NCI-H187 (cell line): ENCODE measurements at places on chromosomes 6 and 20.

GRCh38 chr6:4973982-4974745 is 29.7 kb downstream of the RPP40 start:
- no peak for DNase-seq

- no peak for DNase-seq
Measured at GRCh38 chr6:20028562-20028961, 183.7 kb downstream of the MBOAT1 start.

DNA sequence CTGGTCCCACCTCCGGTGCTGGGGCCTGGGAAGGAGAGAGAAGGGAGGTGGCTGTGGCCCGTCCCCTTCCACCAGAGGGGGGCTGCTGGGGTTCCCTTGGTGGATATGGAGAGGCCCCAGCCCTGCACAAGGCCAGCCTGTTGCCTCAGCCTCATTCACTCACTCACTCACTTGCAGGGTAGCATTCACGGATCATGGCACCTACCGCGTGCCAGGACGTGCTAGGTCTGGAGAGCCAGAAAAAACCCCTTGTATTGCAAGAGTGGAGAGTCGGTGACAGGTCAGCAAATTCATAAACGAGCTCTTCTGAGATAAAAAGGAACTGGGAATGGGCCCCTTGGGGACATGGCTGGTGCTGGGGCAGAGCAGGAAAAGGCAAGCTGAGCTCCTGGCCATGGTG is 6.4 kb upstream of the ZBTB46 start:
- DNase-seq, result no peak

DNA sequence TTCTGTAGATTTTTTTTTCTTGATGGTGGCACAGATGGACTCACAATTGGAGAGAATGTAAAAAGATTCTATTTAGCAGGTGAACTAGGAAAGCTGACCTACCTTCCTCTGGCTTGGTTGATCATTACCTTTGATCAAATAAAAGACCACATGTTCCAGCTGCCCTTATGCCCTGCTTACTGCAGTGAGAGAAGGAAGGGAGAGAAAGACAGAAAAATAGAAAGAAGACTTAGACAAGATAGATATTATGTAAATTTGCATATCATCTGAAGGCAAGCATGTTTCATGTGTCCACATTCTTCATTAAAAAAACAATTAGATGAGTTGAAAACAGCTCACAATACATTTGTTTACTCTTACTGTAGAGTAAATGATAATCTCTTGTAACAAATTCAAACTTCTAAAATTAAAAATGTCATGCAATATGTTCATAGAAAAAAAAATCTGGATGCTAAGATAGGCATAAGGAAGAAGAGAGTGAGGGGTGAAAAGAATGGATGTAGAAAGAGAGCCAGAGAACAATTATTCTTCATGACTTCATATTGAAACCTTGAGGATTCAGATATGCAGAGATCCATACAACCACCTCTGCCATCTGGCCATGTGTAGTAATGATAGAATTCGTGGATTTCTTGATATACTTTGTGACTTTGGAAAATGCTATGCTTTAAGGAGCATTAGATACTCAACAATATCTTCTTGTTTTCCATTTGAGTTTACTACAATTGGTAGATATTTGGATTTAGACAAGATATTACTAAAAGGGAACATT is 71.7 kb downstream of the RFX6 start:
- no peak for DNase-seq

DNA sequence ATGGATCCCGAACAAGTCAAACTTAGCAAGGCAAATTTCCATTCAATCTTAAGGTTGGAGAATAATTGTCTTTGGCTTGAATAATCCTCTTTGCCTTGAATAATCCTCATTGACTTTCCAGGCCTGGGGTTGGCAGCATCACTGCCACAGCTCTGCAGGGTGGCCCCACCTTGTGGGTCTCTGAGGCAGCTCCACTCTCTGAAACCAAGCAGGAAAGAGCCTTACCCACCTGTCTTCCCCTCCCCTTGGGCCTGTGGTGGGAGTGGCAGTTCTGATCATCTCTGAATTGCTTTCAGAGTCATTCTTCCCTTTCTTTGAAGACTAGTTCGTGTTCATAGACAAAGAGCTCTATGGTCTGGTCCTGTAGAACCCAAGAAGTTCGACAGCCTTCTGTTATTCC is 47.5 kb downstream of the KCNQ5 start:
- DNase-seq, result no peak

DNA sequence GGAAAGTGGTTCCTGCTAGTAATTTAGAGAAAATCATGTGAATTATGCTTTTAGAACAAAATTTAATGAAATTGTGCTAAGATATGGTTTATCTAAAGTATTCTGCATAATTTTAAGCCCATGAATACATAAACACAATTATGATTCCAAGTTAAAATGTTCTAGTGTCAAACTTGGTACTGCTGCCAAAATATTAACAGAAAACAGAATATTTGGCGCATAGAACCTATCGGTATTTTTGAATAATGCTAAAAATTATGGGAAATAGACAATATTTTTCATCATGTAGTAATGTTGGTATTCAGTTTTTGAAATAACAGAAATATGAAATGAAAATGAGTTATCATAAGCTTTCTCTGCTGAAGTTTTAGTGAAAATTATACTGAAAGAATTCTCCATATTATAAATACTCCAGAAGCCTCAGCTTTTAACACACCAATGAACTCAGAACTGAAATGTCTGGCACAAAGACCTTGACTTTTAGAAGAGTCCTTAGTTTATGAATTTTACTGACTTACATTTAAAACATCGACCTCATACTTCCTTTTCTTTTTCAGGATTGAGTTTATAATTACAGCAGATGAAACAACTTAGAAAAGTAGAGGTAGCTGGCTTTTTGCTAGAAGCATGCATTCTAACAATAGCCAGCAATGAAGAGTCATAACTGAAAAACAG is 1192.3 kb upstream of the GJE1 start:
- no peak for DNase-seq

- DNase-seq, result no peak
Measured at GRCh38 chr6:108492131-108492766, 68.5 kb upstream of the FOXO3 start.

DNA sequence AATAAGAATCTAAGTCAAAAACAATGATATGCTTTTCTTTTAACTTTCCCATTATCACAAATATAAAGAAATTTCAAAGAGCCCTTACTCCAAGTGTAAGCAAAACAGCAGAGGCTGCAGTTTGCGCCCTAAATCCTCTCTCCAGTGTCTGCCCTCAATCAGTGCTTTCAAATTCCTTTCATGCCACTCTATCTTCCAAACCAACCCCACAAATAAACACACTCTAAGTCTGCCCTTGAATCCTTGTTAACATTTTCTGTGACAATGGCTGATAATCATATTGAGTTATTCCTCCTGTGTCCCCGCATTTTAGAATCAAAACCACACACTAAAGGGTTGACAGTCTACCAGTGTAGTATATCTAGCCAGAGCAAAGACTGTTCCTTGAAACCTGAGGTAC is 317.9 kb upstream of the MARCKS start:
- DNase-seq, result no peak

- DNase-seq, result no peak
Measured at GRCh38 chr6:82361631-82362030, 2.0 kb upstream of the TPBG start.

- no peak for DNase-seq
Measured at GRCh38 chr6:3885262-3886036, 36.3 kb downstream of the FAM50B start.

GRCh38 chr6:79133173-79133572 is 55.1 kb upstream of the PHIP start:
- no peak for DNase-seq

GRCh38 chr6:73157870-73158269 is 67.4 kb downstream of the KHDC1L start:
- no peak for DNase-seq

DNA sequence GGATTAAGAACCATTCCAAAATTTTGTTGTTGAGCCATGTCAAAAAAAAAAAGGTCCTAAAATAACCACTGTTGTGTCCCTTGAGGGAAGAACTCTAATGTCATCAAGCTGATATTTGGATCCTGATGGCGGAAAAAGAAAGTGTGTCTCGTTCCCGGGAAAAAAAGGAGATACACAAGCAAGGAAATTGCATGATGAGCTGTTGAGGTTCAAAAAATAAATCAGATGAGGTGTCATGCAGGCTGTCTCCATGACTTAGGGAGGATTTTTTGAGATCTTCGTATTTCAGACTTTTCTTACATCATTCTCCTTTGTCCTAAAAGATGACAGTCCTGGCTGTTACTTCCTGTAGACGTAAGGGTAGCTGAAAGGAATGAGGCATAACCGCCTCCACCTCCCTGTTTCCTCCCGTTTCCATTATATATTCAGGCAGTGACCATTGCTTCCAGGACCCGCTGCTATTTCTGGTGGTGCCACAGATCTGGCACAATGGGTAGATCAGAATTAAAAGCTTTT is 117.3 kb upstream of the TNFAIP3 start:
- no peak for DNase-seq

- DNase-seq, result no peak
Measured at GRCh38 chr20:45337367-45338120, 10.7 kb downstream of the SDC4 start.

DNA sequence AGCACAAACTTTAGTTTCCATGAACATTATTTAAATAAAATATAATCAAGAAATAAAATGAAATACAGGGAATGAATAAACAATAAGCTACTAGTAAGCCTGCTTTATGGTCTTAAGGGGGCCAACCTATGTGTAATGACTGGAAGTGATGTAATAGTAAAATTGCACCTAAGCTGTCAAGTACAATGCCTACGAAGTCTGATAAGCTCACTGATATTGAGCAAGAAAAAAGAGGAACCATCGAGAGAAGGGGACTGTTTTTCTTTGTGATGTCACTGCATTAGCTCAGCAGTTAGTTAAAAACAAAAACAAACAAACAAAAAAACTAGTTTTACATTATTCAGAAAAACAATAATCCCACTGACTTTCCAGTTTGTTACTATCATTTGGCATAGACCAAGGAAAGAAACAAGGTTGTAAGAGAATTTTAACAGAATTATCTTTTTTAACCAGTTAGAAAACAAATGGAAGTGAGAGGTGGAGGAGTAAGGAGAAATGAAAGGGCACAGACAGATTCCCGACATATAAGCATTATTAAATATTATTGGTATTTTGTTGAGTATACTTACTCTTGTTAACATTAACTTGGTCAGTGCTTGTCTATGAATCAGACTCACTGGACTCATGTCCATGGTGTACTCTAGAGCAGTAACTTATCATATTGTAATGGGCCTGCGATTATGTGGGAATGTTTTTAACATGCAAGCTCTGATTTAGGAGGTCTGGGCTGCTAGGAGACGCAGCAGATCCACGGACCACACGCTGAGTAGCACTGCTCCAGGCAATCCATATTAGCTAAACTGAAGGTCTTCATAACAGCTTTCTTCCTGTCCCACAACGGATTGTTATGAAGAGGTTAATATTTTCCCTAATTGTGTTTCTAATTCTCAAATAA is 99.6 kb upstream of the HMGCLL1 start:
- DNase-seq, result no peak

DNA sequence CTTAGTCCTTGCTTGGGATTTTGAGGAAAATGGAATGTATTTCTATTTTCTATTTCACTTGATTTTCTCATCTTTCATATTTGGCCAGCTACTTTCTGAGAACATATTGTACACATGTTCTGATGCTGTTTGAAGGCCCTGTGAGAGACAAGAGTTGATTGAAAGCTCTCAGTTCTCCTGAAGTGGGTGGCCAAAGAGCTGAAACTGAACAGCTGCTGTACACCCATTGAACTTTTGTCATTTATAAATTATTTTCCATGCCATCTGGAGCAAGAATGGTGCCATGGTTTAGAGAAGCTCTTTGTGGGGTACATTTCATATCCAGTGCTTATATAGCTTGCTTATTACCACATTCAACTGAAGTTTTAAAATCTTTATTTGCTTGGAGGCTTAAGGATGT is 298.3 kb downstream of the PRL start:
- DNase-seq, result no peak

DNA sequence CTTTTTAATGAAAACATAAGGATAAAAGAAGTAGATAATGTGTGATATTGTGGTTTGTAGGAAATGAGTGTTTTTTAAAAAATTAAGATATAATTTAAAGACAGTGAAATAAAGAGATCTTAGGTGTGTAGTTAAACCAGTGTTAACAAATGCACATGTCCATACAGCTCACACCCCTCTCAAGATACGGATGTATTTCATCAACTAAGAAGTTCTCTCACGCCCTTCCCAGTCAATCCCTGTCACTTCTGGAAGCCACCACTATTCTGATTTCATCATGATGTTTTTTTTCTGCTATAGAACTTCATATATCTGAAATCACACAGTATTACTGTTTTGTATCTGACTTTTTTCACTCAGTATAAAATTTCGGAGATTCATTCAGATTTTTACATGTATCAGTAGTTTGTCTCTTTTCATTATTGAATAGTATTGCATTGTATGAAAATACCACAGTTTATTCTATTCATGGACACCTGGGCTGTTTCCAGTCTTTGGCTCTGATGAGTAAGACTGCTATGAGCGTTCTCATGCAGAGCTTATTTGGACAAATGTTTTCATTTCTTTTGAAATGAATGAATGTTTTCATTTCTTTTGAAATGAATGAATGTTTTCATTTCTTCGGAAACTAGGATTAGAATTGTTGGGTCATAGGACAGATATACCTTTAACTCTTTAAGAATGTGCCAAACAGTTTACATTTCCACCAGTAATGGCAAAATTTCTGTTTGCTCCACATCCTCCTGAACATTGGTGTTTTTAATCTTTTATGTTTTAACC is 49.7 kb upstream of the ELOVL5 start:
- DNase-seq, result no peak

- no peak for DNase-seq
Measured at GRCh38 chr20:49292010-49292409, 14.2 kb upstream of the ZNFX1 start.

DNA sequence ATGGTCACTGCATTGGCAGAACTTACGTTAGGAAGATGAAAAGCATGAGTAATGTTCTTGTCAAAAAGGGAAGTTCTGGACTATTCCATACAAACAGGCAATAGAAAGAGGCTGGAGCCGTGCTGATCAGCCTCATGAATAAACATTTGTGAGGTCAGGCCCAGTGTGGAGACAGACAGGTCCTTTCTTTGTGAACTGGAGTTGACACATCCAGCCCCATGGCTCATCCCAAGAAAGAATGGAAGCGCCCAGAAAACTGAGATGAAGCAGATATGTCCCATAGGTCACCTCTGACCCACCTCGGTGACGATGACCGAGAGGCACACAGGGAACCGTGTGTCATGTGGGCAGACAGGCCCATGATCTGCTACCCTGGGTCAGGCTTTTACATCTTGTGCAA is 276.0 kb upstream of the SGK1 start:
- no peak for DNase-seq

- no peak for DNase-seq
Measured at GRCh38 chr6:140566781-140567277, 1192.4 kb upstream of the CITED2 start.

DNA sequence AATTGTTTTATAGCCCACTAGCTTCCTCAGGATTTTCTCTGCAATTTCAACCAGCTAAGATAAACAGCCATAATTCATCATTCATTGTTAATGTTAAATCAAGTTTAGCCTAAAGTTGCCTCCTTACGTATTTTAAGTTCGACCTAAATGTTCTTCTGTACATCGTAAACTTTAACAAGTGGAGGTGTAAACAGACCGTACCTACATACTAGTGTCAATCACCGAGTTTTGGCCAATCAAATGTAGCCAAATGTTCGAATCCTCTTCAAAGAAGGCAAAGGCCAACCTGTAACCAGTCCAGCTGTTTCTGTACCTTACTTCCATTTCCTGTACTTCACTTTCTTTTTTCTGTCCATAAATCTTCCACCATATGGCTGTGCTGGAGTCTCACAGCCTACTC is 13.5 kb downstream of the MBOAT1 start:
- DNase-seq, result no peak
